ENCODE measurements at places on chromosomes 13 and 19. TPM values are rescaled to one million over a fixed set of nuclear protein-coding genes. Genes with fewer than 3 reads are reported as not detected.
A peak's percentile ranks its signal among the peaks of the same experiment; 100 is the strongest.

LRRC4B gene
- total RNA-seq: 5.1 TPM

INSL3 gene
- not detected for total RNA-seq

ZIK1 gene
- total RNA-seq: 6.7 TPM

RRAS gene
- 10.2 TPM for total RNA-seq

OLFM2 gene
- total RNA-seq: 80.5 TPM

ZNF555 gene
- total RNA-seq: 8.4 TPM

TGFBR3L gene
- 0.59 TPM for total RNA-seq

DNA sequence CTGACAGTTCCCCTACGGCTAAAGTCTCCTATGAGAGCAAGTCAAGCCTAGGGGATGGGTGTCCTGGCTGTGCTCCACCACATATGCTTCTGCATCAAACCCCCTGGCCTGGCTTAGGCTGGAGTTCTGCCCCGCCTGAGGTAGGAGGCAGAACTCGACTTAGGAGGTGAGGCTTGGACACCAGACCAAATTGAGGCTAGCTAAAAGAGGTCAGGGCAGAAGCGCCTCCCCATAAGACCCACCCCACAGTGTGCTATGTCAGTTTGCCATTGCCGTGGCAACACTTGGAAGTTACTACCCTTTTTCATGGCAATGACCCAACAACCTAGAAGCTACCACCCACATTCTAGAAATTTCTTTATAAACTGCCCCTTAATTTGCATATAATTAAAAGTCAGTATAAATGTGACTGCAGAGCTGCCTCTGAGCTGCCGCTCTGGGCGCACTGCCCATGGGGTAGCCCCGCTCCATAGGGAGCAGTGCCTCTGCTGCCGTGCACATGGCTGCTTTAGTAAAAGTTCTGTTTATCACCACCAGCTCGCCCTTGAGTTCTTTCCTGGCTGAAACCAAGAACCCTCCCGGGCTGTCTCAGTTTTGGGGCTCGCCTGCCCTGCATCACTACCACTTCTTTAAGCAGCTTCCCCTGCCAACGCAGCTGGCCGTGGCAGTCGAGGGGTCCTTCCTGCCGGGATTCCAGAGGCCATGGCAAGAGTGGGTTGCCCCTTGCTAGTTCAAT, 20.2 kb downstream of the AP1M1 start:
- no peak for DNase-seq

DNA sequence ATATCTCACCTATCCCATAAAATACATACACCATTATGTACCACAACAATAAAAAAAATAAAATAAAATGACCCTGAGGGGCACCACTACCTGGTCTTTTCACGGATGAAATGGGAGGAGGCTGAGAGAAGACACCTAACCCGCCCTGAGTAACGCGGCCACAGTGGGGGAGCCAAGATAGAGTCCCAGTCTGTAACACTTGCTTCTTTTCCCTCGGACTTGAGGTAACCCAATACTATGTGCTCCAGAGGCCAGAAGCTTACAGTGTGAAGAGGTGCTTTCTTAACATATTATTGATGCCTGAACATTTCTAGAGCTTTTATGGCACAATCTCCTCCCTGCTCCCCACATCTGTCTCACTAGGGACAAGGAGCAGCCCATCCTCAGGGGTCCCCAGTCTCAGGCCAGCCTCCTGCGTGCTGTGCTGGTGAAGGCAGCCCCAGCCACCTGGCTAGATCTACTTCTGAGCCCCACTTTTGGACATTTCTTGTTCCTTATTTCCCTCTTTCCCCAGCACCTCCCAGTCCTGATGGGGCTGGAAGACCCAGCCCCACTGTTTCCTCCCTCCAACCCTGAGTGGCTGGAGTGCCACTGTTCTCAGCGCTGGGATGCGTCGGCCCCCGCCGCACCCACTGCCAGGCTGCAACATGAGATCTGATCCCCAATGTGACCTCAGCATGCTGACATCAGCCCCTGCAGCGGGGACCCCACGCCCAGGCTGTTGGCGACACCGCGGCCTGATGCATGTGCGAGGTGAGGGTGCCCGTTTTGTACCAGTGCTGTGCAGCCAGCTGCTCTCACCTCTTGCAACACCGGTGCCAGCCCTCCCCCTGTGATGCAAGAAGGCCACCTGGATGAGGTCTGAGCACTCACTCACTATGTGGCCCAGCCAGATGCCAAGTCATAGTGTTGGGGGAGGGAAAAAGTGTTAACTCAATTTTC, 143.3 kb downstream of the DCLK1 start:
- no peak for DNase-seq

DNA sequence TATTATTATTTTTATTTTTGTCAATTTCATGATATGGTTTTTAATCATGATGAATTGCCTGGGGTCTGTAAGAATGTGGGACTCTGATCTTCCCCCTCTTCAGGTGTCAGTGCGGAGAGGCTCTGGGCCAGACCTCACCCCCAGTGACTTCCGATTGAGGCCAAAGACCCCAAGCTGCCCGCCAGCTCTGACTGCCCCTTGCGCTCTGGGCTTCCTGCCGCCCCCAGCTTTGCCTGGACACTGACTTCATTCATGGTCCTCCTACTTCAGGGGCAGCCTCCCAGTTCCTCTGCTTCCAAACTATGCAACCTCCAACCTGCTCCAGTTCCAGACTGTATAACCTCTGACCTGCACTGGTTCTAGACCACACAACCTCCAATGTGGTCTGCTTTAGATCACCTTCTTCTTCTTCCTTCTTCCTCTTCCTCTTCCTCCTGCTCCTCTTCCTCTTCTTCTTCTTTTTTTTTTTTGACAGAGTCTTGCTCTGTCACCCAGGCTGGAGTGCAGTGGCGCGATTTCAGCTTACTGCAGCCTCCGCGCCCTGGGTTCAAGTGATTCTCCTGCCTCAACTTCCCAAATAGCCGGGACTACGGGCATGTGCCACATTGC, 6.7 kb upstream of the PPP5C start:
- DNase-seq: no peak

GRCh38 chr19:3061182-3062161, 823 bp downstream of the TLE5 start:
- DNase-seq: no peak

- DNase-seq: no peak
Observed at GRCh38 chr19:45821103-45821521, 6.0 kb upstream of the RSPH6A start.

DNA sequence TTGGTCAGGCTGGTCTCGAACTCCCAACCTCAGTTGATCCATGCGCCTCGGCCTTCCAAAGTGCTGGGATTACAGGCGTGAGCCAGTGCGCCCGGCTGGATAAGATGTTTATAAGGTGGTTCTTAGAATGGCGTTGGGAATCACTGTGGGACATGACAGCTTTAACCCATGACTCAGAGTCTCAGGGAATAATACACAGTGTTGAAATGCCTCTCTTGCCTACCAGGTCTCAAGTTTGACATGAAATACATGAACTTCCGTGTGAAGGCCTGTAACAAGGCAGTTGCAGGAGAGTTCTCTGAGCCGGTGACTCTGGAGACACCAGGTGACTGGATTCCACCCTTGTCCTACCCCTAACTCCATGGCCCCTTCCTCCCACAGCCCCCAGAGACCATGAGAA, 12.6 kb downstream of the FSD1 start:
- DNase-seq: no peak

DNA sequence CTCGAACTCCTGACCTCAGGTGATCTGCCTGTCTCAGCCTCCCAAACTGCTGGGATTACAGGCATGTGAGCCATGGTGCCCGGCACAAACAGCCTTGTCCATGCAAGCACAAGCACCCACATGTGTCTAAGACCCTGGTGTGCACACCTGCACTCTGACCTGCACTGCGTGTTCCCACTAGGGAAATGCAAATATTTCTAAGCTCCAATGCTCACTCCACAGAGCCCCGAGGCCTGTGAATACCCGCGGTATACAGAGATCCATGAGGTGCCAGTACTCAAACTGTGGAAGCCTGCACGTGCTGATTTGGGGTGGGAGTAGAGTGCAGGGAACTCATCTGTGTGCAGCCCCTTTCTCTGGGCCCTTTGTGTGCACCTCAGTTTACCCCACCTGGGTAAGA, 14.7 kb downstream of the GADD45B start:
- no peak for DNase-seq

- no peak for DNase-seq
Observed at GRCh38 chr19:17949956-17950309, 17.0 kb upstream of the KCNN1 start.

- no peak for DNase-seq
Observed at GRCh38 chr13:78610381-78610883, 7.1 kb upstream of the POU4F1 start.

GRCh38 chr13:78054157-78054556, 135.5 kb upstream of the EDNRB start:
- DNase-seq: no peak

DNA sequence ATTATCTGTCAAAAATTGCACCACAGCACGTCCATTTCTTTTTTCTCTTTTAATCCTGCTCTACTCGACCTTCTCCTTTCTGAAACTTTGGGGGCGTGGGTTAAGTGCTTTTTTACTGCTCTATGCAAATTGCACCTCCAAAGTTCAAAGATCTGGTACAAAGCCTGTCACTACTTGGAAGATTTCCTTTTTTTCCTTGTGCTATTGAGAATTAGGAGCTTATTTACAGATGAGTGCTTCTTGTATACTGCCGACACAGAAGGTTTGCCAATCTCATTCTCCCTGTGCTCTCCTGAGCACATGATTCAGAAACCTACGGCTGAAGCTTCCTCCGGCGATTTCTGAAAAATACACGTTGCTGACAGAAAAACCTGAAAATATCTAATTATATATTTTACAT, 94.8 kb downstream of the TEX29 start:
- no peak for DNase-seq

- DNase-seq: no peak
Observed at GRCh38 chr19:1752009-1752756, 1.1 kb upstream of the ONECUT3 start.

DNA sequence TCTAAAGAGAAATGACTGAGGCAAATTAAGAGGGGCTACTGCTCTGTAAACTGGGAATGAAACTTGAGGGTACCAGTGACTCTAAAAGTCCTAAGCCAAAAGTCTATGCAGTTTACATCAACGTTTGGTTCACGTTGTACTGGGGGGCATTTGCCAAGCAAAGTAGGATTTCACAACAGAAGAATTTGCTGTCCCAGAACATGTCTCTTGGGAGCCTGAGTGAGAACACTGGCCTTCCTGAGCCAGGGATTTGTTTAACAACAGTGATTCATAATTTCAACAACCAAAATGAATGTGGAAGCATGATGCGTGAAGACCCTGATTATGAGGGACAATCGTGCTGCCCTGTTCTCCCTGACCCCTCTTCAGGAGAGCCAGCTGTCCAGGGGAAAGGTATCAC, 178.0 kb downstream of the OXGR1 start:
- no peak for DNase-seq

DNA sequence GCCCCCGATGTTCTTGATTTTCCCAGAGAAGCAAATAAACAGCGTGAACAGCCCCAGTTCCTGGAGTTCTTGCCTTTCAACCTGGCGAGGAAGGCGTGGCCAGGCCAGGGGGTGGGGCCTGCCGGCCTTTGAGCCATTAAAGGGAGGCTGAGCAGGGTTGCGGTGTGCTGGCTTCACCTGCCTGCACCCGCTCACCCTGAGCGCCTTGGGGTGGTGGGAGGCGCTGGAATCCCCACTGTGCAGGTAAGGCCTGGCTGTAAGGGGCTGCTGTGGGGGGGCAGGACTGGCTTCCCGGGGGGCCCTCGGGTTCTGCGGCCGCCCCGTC, 2.7 kb upstream of the MISP start:
- DNase-seq: no peak

DNA sequence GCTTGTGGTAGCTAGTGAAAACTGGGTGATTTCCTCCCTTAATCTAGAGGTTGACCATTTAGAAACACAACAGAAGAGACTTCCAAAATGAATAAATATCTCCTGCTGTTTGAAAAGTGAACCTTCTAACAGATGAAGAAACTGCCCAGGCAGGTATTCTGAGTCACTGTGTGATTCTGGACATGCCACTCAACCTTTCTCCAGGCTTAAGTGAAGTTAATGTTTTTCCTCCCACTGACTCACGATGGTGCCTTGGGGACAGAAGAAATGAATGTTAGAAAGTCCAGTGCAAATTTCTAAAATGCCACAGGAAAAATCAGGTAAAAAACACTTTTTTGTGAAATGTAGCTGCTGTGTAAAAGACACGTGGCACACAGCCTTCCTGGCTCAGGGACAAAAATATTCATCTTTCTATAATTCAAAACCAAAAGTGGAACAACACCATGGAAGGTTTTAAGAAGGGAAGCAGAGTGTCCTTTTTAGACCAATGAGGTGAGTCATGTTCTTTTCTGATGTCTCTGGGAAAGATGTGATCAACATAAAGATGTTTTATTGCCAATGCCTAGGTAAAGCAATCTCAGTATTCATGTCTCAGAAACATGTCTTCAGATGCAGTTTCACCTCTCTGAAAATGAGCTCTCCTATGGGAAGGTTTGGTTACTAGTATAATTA, 9.1 kb downstream of the UBE2L5 start:
- no peak for DNase-seq

DNA sequence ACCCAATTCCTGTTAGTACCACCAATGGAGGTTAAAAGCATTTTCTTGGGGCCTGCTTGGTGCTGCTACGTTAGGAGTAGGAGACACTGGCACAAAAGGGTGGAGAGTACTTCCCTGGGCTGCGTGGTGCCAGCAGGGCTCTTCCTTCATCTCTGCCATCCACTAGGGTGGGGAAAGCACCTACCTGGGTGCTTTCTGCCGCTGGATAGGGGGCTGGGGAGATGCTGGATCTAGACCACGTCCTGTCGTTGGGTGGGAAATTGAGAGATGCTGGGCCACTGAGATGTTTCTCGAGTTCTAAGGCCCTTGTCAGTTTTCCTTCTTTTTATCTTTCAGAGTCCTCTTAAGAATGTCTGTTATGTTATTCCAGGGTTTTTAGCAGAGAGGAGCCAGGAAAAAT, 6.7 kb upstream of the FCGBP start:
- no peak for DNase-seq

- DNase-seq: no peak
Observed at GRCh38 chr13:69565334-69565733, 542.3 kb upstream of the ATXN8OS start.

GRCh38 chr13:114022876-114023275, 49.0 kb upstream of the C13orf46 start:
- DNase-seq: no peak

DNA sequence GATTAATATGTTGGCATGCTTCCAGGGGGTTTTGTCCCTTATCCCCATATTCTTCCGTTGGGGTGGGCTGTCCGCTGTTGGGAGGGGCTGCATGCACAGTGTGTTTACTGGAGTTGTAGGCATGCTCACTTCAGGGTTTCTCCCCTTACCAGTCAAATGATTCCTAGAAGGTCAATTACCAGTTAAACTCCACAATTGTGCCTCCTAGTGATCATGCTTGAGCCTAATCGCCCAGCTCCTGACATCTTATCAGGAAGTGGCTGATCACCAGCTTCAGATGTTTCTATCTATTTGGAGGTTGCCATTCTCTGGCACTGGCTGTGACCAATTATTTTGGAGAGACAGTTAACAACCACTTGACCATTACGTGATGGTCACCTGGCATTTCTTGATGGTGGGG, 1090.0 kb downstream of the SLITRK5 start:
- no peak for DNase-seq

- no peak for DNase-seq
Observed at GRCh38 chr13:44275381-44275780, 98.2 kb upstream of the SERP2 start.

- DNase-seq: peak; percentile 54
Observed at GRCh38 chr19:52993342-52994178, 20.2 kb upstream of the ERVV-1 start.
